ENCODE measurements at places on chromosomes 3 and 15.
A peak's percentile ranks its signal among the peaks of the same experiment; 100 is the strongest.

GRCh38 chr3:69364354-69364753 lies 21.5 kb downstream of the FRMD4B start:
- no peaks in the 10 kb centered on the region for H3K27me3 ChIP-seq
- no peaks in the 10 kb centered on the region for H3K36me3 ChIP-seq
- no peak for DNase-seq
- H3K27ac ChIP-seq = no peak overlapping the region
- no peaks in the 10 kb centered on the region for H3K4me1 ChIP-seq

- DNase-seq = no peak
- H3K36me3 ChIP-seq = no peaks in the 10 kb centered on the region
- no peaks in the 10 kb centered on the region for H3K27me3 ChIP-seq
- H3K27ac ChIP-seq = no peak overlapping the region
- H3K4me3 ChIP-seq = no peak overlapping the region
- peaks cover 8% of the 10 kb centered on the region for H3K4me1 ChIP-seq
Measured at GRCh38 chr3:43497905-43498365, 123.9 kb downstream of the ANO10 start.

DNA sequence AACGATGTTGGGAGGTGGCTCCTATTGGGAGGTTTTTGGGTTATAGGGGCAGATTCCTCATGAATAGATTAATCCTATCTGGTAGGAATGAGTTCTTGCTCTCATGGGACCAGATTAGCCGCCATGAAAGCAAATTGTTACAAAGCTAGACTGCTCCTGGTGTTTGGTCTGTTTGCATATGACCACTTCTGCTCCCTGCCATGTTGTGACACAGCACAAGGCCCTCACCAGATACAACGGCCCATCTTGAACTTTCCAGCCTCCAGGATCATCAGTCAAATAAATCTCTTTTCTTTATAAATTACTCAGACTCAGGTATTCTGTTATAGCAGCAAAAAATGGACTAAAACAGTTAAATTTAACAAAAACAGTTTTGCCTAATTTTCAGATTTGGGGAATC lies 34.4 kb downstream of the TRIM42 start:
- no peak for DNase-seq
- H3K27me3 ChIP-seq = no peaks in the 10 kb centered on the region
- H3K4me1 ChIP-seq = no peaks in the 10 kb centered on the region

DNA sequence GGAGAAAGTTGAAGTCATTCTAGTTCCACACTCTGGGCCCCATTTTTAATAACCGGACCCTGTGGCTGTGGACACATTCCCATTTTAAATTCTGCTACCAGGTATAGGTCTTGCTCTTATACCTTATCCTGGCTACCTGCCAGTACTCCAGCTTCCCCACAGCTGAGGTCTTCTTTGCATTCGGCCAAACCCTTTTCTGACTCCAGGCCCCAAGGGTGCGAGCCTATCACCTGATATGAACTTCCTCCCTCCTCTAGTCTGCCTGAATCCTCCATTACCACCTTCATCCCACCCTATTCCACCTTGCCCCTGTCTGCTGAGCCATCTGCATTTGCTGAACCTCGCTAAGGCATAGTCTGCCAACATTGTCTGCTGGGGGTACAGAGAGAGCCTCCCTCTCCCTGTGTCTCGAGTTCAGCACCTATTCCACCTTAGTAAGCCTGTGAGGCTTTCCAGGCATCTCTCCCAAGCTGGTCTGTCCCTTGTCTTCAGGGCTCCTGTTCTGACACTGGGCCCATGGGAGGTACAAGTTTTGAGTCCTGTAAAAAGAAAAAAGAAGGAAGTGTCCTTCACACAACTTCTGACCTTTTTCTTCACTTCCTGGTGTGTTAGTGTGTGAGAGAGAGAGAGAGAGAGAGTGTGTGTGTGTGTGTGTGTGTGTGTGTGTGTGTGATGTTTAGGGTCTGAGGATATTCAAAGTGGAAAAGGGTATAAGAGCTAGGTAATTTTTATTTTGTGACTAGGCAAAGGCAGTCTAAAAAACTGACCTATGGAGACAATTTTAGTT lies 27.0 kb downstream of the PDE8A start:
- peaks cover 39% of the 10 kb centered on the region for H3K4me1 ChIP-seq
- H3K4me3 ChIP-seq = peak overlapping the region; percentile 33
- H3K27me3 ChIP-seq = no peaks in the 10 kb centered on the region
- H3K27ac ChIP-seq = peak overlapping the region; percentile 85
- DNase-seq = no peak

DNA sequence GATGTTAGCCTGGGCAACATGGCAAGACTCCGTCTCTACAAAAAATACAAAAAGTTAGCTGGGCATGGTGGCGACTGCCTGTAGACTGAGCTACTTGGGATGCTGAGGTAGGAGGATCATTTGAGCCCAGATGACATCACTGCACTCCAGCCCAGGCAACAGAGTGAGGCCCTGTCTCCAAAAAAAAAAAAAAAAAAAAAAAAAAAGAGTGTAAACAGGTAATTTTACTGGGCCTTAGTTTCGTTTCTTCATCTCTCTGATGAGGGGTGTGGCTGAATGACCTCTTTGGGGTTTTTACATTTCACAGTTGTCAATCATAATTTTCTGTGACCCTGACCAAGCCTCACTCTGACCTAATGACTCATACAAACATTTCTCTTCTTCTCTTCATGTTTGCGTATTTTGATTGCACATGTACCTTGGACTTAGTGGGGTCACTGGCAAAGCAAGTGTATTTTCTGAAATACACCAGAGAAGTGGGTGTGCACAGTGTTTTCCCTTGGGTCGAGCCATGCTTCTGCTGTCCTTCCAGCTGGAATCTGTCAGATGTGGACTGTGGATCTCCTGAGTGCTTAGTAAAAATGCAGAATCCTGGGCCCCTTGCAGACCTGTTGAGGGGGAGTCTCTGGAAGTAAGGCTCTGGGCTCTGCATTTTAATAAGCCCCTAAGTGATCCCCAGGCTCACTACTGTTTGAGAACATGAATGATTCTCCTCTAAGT lies 140.5 kb downstream of the FNDC3B start:
- peaks cover 20% of the 10 kb centered on the region for H3K36me3 ChIP-seq
- peaks cover 47% of the 10 kb centered on the region for H3K4me1 ChIP-seq
- H3K27ac ChIP-seq = peak overlapping the region; percentile 3
- H3K4me3 ChIP-seq = no peak overlapping the region
- no peaks in the 10 kb centered on the region for H3K27me3 ChIP-seq
- no peak for DNase-seq

- H3K27me3 ChIP-seq = no peaks in the 10 kb centered on the region
- H3K27ac ChIP-seq = peak overlapping the region; percentile 78
- H3K36me3 ChIP-seq = peaks cover 29% of the 10 kb centered on the region
- H3K4me1 ChIP-seq = peaks cover 48% of the 10 kb centered on the region
- peak overlapping the region; percentile 34 for H3K4me3 ChIP-seq
Measured at GRCh38 chr15:62782071-62782841, 260.3 kb upstream of the TPM1 start.

GRCh38 chr3:59677747-59678702 lies 628.2 kb upstream of the CFAP20DC start:
- no peak for DNase-seq
- no peak overlapping the region for H3K4me3 ChIP-seq
- H3K27ac ChIP-seq = peak overlapping the region; percentile 8
- no peaks in the 10 kb centered on the region for H3K36me3 ChIP-seq
- peaks cover 13% of the 10 kb centered on the region for H3K4me1 ChIP-seq

DNA sequence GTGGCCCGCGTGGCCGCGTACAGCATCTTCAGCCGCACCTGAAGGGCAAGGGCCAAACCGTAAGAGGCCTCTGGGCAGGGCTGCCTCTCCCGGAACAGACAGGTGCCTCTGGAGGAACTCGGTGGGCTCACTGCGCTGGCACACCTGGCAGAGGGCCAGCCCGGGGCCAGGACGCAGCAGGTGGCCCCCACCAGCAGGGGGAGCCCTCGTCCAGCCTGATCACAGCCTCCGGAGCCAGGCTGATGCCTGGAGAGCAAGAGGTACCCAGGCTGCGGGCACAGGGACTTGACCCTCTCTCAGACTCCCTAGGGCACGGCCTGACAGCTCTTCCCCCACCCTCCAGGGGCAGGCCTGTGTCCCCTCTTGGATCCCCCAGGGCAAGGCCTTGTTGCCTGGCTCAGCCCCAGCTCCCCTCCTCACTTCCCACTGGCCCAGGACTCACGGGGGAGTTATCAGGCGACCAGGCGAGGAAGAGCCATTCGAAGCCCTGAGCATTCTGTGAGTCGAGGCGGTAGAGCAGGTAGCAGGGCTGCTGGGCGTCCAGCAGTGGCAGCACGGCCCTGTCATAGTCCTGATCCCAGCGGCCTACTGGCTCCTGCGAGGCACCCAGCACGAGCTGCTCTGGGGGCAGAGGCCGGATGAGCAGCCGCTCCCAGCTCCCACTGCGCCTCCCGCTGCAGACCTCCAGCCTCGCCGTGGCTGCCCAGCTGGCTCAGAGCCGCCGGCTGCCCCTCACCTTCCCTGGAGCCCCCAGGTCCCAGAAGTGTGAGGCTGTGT lies 6.2 kb upstream of the TLR9 start:
- no peaks in the 10 kb centered on the region for H3K36me3 ChIP-seq
- peak; percentile 84 for DNase-seq
- no peak overlapping the region for H3K4me3 ChIP-seq
- H3K27me3 ChIP-seq = no peaks in the 10 kb centered on the region

DNA sequence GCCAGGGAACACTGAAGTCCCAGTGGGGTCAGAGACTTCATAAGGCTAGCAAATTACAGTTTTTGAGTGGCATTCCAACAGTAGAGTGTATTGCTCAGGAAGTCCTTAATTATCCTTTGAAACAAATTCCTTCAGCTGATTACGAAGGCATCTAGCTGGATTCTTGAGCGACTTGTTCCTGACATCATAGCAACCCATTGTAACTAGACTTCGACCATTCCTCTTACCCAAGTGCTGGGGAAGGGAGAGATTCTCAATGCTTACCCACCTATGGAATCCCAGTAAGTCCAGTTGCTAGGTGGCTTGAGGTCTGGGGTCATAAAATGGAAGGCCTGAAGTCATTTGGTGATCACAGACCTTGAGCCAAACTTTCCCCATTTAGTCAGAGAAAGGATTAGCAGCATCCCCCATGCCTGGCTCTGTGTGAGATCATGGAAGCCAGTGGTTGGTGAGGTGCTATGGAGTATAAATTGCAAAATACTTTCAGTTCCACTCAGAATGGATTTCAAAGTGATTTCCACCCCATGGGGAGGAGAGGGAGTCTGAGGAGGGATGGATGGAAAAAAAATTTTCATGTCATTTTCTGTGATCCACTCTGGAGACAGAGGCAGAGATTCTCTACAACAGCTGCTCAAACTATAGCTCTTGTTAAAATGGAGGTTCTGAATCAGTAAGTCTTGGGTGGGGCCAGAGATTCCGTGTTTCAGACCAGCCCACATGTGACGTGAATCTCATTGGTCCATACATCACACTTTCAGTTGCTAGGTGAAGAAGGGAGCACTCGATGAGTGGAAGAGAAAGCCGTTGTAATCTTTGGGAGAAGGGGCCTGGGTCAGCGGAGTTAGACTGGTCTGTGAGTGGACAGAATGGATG lies 45.7 kb downstream of the CD86 start:
- no peak overlapping the region for H3K27ac ChIP-seq
- no peaks in the 10 kb centered on the region for H3K4me1 ChIP-seq
- H3K27me3 ChIP-seq = no peaks in the 10 kb centered on the region
- H3K4me3 ChIP-seq = no peak overlapping the region

All from type B pancreatic cell (in vitro differentiated cells).